Stomach (tissue), 19 donors: ENCODE measurements at places on chromosomes 13 and 19. TPM values are rescaled to one million over a fixed set of nuclear protein-coding genes. Genes with fewer than 3 reads are reported as not detected.
A peak's percentile ranks its signal among the peaks of the same experiment; 100 is the strongest.

GRCh38 chr19:29326351-29326750 is 113.4 kb upstream of the UQCRFS1 start:
- H3K4me1 ChIP-seq, result no peaks in the 10 kb centered on the region
- DNase-seq, result no peak
- no peaks in the 10 kb centered on the region for H3K36me3 ChIP-seq
- no peak overlapping the region for H3K4me3 ChIP-seq

DNA sequence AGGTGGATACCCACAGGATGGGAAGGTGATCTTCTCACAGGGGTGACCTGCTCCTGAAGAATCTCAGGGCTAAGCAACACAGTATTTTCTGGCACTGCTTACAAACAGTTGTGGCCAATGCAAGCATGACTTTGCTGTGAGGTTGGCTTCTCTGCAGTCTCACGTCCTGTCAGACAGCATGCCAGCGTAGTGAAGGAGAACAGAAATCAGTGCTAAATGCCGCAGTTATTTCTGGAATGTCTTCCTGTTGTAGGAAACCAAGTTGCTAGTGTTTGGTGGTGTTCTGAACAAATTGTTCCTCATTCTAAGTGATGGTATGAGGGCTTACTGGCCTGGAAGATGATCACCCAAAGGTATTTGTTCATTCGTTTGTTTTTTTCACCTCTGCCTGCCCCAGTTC is 320.1 kb downstream of the MTUS2 start:
- H3K4me3 ChIP-seq, result no peak overlapping the region
- no peak overlapping the region for H3K27ac ChIP-seq
- no peaks in the 10 kb centered on the region for H3K27me3 ChIP-seq
- no peaks in the 10 kb centered on the region for H3K4me1 ChIP-seq

GRCh38 chr19:13060964-13061927 is 41.4 kb downstream of the LYL1 start:
- peak overlapping the region; percentile 32 for H3K27ac ChIP-seq
- H3K27me3 ChIP-seq, result no peaks in the 10 kb centered on the region
- peak overlapping the region; percentile 45 for H3K4me3 ChIP-seq
- no peaks in the 10 kb centered on the region for H3K36me3 ChIP-seq

GRCh38 chr13:52851137-52851962 is 2.9 kb upstream of the PCDH8 start:
- H3K36me3 ChIP-seq, result no peaks in the 10 kb centered on the region
- H3K4me1 ChIP-seq, result peaks cover 14% of the 10 kb centered on the region
- DNase-seq, result peak; percentile 71
- H3K4me3 ChIP-seq, result peak overlapping the region; percentile 59

Gene ZNF317
- 19.2 TPM for total RNA-seq

DNA sequence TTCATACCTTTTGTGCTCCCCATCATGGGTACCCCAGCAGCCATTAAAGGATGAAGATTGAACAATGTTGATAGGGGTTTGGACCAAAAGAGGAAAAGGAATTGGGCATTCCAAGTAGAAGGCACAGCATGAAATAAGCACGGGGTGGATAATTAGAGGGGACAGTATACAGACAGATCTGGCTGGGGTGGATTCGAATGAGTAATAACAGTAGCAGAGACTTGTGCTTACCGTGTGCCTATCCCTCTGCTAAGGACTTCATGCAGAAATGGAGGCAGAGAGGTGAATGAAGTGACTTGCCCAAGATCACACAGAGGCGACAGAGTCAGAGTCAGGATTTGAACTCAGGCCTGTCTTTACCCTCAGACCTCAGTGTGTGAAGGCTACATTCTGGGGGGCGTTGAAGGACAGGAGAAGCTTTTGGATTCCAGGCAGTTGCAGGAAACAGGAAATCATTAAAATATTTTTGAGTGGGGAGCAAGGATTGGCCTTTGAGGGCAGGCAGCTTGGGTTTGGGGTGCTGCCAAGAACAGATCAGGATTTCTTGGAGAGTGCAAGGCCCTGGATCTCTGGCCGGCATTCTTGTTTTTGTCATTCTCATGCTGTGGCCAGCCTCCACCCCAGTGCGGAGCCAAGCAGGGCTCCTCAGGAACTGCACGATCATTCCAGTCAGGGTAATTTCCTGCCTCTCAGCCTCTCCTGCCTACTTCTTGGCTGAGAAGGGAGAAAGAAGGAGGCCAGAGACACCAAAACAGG is 18.7 kb downstream of the PAF1 start:
- DNase-seq, result peak; percentile 52
- H3K36me3 ChIP-seq, result peaks cover 85% of the 10 kb centered on the region
- peak overlapping the region; percentile 91 for H3K27ac ChIP-seq
- H3K4me1 ChIP-seq, result peaks cover 24% of the 10 kb centered on the region
- no peak overlapping the region for H3K4me3 ChIP-seq
- no peaks in the 10 kb centered on the region for H3K27me3 ChIP-seq
